Left ventricle myocardium inferior (tissue), 1 donor: ENCODE measurements at places on chromosomes 5 and 9. TPM values are rescaled to one million over a fixed set of nuclear protein-coding genes. Genes with fewer than 3 reads are reported as not detected.

DNA sequence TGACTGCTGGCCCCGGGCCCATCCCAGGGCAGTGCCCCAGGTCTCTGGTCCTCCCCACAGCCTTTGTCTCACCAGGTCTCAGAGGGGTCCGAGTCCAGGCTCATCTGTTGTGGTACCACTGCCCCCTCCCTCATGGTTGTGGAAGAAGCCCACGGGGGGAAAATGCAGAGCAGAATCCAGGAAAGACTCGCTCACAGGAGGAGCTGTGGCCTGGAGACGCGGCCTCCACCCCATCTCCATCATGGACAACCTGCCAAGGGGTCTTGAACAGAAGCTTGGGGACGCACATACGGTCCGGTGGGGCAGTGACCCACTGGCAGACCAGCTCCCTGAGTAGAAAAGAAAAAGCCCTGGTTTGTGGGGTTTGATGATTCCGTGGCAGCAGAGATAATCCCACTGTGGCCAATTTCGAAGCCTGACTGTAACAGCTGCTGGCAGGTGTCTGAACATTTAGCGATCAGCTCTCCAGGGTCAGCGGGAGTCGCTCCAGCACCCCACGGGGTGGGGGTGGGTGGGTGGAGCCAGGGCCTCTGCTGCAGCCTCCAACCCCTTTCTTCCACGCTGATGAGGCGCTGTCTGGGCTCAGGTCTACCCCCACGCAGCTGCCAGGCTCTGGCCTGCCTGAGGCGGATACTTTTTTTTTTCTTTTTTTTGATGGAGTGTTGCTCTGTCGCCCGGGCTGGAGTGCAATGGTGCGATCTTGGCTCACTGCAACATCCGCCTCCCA, 1.9 kb upstream of the GRIN1 start:
- DNase-seq = no peak

- DNase-seq = no peak
Measured at GRCh38 chr5:103298117-103298516, 39.6 kb downstream of the MACIR start.

GRCh38 chr5:16815432-16815831, 120.7 kb downstream of the MYO10 start:
- no peak for DNase-seq

GRCh38 chr9:122070728-122071515, 22.2 kb downstream of the TTLL11 start:
- no peak for DNase-seq

DNA sequence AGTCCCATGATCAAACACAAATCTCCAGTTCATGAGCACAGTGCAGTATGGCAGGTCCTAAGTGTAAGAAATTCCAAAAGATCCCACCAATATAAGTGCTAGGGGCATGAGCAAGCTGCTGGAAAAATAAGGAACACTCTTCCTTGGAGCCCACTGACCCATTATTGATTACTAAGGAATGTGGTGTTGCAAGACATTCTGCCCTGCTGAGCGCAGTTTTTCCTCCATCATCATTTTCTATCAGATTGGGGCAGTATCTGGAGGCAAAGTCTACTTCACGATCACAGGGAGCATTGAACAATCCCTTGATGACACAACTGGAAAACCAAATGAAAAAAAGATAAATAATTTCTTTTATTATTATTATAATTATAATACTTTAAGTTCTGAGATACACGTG, 129.2 kb downstream of the UGCG start:
- DNase-seq = no peak

GRCh38 chr9:88781628-88782391, 209.5 kb upstream of the S1PR3 start:
- peak; percentile 49 for DNase-seq

DNA sequence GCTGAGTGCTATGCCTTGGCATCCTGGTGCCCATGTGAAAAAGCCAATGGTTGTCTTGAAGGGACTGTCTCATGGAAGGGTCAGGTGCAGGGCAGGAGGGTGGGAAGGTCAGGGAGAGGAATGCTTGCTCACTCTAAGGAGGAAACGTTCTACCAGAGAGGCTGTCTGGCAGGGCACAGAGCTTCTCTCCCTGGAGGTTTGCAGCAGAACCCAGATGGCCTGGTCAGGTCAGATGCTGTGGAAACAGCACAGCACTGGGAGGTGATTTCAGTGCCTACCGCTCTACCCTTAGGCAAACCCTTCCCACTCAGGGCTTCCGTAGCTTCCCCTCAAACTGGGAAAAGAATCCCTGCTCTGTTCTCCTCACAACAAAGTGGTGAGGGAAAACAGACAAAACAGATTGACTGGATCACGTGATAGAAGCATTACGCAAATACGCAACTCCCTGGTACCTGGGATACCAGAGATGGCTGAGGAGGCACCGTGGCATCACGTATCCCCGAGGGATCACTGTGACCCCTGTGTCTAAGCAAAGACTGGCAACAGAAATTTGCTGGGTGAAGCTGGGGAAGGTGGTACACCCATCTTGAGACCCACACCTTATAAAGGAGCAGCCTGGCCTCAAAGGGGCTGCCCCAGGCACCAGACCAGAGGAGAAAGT, 3.9 kb upstream of the MGAT1 start:
- DNase-seq = no peak

GRCh38 chr9:131719262-131719908, 20.5 kb downstream of the RAPGEF1 start:
- no peak for DNase-seq

- DNase-seq = no peak
Measured at GRCh38 chr5:145912594-145912993, 23.8 kb upstream of the SH3RF2 start.

- peak; percentile 31 for DNase-seq
Measured at GRCh38 chr5:8843771-8844170, 702.1 kb downstream of the SEMA5A start.

GRCh38 chr9:105908069-105908468, 213.7 kb downstream of the TMEM38B start:
- DNase-seq = no peak

DNA sequence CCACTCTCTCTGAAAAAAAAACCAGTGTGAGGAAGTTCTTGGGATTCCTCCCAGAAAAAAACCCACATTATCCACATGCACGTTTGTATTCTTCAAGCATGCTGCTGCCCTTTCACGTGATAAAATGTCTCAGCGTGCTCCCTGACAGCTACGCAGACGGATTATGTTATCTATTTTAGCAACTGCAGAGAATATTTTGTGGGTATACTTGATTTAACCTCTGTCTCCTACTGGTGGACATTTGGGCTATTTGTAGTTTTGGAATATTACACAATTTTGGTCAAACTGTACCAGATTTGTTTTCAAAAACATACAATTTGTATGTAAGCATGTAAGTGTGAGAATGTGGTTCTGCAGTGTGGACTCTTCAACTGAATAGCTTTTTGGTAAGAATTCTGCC, 10.7 kb downstream of the PRRC2B start:
- DNase-seq = no peak

DNA sequence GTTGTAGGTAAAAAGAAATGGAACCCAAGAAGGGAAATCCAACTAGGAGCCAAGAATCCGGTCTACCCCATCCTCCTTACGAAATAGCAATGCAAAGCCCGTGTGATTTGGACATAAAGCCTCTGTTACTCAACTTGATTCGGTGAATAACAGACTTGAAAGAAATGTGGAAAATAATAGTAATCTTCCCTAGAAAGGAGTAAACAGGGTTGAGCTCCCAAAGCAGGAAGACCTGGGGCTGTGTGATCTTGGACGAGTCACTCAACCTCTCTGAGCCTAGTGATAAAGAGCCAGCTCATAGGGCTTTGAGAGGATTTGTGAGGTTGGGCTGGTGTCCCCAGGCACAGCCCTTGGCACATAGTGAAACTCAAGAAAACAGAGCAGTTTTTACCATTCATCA, 42.7 kb upstream of the IL17B start:
- DNase-seq = no peak

- DNase-seq = no peak
Measured at GRCh38 chr5:143509758-143510221, 106.3 kb upstream of the NR3C1 start.

DNA sequence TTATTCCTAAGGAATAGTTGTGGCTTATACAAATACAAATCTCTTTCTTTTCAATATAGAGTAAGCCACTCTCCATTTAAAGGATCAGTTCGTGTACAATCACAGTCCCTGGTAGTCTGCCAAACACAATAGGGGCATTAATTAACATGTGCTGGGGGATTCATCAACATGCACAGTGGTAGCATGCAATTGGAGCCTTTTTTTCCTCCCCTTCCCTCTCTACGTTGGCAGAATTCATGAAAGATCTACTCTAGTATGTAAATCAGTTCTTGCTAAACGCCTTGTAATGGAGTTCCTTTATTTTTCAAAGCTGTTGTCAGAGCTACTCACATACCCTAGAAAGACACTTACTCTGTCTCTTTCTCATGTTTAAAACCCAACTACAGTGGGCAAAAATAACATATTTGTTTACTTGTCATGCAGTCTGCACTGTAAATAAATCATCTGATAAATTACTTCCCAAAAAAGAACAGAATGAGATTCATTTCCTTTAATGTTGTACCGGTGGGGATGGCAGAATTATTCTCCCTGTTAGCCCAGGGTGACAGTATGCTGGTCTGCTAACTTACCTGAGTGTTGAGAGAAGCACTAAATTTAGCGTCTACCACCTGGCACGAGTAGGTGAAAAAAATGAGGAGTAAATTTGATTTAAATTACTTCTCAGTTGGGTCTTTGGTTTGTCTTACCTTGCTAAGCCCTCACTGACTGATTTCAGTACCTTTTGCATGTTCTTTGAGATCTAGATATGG, 341.5 kb upstream of the CCNH start:
- no peak for DNase-seq

- DNase-seq = peak; percentile 61
Measured at GRCh38 chr5:52800394-52801213, 12.9 kb downstream of the ITGA1 start.

DNA sequence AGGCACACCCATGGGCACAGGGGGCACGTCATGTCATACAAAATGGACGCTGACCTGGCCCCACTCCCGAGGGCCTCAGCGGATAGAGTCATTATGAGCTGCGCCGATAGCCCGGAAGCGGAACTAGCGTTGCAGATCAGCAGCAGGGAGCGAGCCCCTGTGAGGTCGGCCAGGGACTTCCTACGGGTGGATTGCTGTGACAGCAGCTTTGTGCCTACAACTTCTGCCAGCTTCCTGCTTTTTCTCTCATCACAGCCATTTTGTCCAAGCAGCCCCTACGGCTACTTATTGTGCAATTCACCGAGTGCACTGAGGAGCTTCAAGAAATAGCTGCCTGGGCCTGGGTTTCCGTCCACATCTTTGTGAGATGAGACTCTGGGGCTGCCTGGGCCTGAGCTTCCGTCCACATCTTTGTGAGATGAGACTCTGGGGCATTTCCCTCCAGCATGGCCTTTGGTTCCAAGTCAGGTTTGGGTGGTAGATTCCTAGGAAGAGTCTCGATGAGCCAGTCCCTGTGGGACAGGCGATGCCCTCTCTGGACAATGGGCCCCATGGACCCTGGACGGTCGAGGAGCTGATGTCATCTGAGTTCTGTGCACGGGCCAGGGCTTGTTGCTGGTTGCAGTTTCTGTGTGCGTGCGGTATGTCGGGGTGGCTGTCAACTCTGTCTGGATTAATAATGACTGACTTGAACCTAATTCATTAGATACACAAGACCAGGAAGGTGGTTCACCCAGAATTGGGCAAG, 67.0 kb upstream of the GNE start:
- DNase-seq = peak; percentile 24

The TRIM7 gene
- 6.4 TPM for total RNA-seq

The JAKMIP2 gene
- 0.41 TPM for total RNA-seq

The CNTNAP3B gene
- 8.0 TPM for total RNA-seq

The NR3C1 gene
- total RNA-seq = 44.9 TPM

The SH2D3C gene
- total RNA-seq = 18.2 TPM

The ESM1 gene
- 1.2 TPM for total RNA-seq

The SLC46A2 gene
- total RNA-seq = not detected

The CCL28 gene
- 0.60 TPM for total RNA-seq
